ENCODE measurements at places on chromosomes 16 and 17.

DNA sequence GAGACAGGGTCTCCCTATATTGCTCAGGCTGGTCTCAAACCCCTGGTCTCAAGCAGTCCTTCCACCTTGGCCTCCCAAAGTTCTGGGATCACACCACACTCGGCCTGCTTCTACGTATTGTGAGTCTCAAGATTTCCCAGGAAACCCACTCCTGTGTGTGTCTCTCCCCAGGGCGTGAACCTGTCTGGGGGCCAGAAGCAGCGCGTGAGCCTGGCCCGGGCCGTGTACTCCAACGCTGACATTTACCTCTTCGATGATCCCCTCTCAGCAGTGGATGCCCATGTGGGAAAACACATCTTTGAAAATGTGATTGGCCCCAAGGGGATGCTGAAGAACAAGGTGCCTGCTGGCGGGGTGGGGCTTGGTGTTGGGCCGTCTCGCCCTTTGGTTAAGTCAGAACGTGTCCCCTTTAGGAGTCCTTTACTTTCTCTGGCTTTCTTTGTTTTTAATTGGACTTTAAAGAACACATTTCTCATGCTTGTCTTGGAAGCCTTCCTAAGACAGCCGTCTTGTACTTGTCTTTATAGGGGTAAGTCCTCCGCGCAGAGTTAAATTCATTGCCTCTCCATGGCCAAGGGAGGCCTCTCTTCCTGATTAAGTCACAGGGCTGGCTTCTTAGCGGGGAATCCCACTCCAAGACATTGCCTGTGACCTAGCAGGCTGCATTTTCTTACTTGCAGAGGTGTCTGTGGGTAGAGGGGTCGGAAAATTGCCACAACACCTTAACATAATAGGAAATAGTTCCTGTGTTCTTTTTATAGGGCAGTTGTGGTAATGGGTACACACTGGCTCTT lies 136.4 kb downstream of the ABCC6 start:
- DNase-seq = no peak

- no peak for DNase-seq
Measured at GRCh38 chr17:39607057-39607850, 466 bp downstream of the NEUROD2 start.

GRCh38 chr17:1074886-1075605 lies 78.1 kb downstream of the TIMM22 start:
- DNase-seq = no peak

- DNase-seq = no peak
Measured at GRCh38 chr17:77496401-77496801, 355.6 kb downstream of the SEC14L1 start.

- no peak for DNase-seq
Measured at GRCh38 chr16:4888428-4889135, 41.3 kb downstream of the UBN1 start.

DNA sequence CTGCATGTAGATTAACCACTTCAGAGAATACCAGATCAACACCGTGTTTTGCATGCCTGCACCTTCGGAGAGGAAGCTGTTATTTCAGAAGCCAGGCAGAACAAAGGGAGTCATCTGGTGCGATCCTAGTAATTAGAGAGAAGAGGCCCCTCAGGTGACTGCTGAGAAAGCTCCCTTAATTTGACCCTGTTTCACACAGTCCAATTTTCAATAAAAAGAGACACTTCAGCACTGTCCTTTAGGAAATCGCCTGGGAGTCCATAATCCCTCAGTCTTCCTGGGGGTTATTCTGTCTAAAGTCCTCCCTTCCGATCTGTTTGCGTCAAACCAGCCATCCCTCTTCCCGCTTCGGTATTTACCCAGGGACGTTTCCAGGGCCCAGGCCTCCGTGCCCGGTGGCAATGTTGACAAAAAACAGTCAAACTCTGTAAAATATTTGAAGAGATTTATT lies 23.4 kb upstream of the TNRC6C start:
- DNase-seq = no peak

- DNase-seq = no peak
Measured at GRCh38 chr16:68713361-68713760, 23.7 kb upstream of the CDH1 start.

DNA sequence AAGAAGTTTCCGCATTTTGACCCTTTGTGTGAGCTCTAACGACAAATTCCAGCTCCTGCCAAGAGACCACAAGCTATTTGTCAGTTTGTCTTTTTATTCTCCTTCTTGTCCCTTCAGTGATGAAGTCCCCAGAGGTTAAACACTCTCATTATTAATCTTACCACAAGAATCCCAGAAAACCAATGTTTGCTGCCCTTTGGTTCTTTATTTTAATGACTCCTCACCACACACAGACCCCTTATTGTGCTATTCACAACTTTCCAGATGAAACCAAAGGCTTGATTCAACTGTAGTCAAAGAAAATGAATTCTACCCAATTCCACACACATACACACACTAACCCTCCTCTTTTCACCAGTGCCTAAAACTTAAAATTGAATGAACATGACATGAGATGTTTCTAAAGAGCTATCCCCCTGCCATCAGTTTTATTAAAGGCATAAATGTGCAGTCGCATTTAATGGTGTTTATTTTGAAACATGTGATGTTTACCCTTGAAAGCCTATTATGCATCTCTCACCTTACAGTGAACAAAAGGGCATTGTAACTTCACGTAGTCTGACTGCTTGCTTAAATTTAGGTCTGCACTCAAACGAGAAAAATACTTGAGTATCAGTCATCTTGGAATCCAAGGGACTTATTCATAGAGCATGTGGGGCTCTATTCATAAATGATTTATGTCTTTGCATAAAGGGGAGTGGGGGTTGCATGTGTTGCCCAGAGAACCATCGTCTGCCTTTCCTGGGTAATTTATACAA lies 44.1 kb downstream of the PCTP start:
- no peak for DNase-seq

DNA sequence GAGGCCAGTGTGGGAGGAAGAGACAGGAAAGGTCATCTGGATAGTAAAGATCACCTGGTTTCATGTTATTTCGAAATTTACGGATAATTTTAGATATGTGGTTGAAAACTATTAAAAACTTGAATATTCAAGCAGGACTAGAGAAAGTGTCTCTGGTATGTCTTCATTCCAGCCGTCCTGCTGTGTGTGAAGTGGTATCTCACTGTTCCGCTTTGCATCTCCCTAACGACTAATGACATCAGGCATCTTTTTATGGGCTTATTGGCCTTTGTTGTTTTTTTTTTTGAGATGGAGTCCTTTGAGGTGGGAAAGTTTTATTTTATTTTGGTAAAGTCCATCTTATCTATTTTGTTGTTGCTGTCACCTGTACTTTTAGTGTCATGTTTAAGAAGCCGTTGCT lies 214.4 kb upstream of the CHMP6 start:
- no peak for DNase-seq

DNA sequence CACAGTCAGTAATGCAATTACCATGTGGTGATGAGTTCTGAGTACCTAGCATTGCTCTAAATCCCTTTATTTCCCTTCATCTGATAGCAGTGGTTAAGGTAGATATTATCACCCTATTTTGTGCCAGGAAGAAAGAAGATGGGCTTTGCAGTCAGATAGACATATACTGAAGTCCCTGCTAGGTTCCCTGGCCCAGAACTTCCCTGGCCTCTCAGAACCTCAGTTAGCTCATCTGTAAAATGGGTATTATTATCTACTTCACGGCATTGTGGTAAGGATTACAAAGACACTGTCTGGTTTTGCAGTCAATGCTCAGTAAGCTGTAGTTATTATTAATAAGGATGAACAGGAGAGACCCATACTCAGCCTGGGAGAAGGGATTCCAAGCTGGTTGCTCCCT lies 4.6 kb upstream of the CRYBA1 start:
- DNase-seq = no peak

GRCh38 chr16:3101018-3101840 lies 2.1 kb upstream of the ZSCAN10 start:
- no peak for DNase-seq

DNA sequence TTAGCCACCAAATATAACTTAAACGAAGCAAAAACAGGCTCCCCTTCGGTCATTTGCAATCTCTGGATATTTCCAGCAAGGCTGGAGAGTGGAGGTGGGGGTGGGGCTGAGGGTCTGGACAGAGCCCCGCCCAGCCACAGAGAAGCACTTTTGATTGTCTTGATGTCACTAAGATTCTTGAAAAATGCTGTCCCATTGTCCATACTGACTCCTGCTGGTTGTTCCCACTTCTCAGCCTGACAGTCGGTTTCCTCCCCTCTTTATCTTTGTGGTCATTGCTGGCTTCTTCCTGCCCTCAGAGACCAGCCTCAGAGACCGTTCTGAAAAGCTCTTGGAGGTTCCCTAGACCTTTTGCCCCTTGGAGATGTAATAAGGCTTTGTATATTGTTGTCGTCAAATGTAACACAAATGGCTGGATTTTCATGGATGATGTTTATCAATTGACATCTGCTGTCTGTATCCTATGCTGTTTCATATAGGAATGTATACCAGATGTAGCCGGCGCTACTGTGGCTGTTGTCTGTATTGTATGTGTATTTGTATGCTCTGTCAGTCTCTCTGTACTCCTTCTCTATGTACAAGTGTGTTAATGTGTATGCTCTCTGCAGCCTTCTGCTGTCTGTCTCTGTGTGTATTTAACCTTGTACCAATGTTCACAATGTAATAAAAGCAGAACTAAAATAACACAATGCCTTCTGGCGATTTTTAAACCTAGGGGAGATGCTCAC lies 94.8 kb upstream of the DNAH9 start:
- no peak for DNase-seq

- no peak for DNase-seq
Measured at GRCh38 chr16:25689137-25689836, 2.5 kb upstream of the HS3ST4 start.

GRCh38 chr16:47956916-47957315 lies 198.9 kb downstream of the ABCC12 start:
- DNase-seq = no peak

GRCh38 chr17:4766723-4767122 lies 5.0 kb upstream of the TM4SF5 start:
- DNase-seq = no peak

GRCh38 chr17:57585341-57586195 lies 159.5 kb downstream of the CCDC182 start:
- no peak for DNase-seq

- no peak for DNase-seq
Measured at GRCh38 chr17:393806-394717, 41.5 kb upstream of the RPH3AL start.

DNA sequence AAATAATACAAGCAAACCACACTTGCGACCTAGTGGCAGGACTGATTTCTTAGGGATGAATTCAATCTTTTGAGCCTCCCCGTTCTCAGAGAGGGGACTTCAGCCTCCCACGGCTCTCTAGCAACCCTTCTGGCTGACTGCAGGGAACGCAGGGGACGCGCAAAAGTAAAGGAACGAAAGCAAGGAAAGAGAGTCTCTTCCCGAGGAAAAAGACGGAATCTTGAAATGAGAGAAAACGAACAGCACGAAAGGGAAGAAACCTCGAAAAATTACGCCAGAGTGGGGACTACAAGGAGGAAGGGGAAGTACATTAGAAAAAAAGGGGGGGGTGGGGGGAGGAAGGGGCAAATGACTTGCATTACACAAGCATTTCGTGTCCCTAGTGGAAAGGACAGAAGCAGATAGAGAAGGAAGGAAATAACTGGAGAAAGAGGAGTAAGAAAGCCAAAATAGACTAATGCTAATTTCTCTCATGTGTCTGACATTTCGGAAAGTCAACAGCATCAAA lies 1.2 kb downstream of the GRB2 start:
- no peak for DNase-seq

DNA sequence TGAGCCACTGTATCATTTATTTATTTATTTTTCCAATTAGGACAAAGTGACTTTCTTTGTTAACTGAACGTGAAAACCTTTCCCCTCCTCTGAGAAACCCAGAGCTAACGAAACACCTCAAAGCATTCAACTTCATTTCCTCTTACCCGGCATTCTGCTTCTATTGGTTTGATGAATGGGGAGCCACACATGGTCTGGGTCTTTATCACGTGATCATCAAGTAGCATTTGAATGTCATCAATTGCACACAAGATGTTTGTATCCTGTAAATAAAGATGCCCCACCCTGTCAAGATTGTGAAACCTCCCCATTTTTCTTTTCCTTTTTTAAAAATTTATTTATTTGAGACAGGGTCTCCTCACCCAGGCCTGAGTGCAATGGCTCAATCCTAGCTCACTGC lies 80.1 kb downstream of the DNAH3 start:
- no peak for DNase-seq

DNA sequence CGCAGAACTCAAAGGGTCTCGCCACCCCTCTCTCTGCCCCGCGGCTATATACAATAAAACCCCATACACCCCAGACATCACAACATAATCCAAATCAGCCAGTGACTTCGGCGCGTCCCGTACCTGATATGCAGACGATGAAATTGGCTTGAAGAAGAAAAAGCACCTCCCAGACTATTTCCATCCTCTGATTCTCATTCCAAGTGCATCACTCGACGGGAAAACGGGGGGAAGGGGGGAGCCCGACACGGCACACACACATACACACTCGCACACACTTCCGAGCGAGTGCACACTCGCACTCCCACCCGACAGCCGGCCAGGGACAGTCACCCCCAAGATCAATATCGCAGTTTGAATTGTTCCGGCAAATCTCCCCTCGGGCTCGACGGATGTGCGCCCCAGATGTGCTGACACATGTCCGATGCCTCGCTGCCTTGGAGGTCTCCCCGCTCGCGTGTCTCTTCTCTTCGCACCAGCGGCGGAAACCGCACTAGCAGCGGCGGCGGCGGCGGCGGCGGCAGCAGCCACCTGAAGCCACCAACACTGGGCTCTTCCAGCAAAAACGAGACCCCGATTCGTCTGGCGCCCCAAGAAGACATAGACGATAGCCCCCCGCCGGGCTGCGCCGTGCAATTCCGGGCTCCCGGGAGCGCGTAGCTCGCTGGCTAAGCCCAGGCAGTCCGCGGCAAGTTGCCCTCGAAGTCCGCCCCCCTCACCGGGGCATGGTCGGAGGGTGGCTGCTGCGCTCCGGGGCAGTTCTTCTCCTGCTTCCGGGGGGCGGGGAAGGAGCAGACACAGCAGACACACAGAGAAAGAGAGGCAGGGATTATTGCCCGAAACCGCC lies 688 bp downstream of the CA10 start:
- DNase-seq = no peak

DNA sequence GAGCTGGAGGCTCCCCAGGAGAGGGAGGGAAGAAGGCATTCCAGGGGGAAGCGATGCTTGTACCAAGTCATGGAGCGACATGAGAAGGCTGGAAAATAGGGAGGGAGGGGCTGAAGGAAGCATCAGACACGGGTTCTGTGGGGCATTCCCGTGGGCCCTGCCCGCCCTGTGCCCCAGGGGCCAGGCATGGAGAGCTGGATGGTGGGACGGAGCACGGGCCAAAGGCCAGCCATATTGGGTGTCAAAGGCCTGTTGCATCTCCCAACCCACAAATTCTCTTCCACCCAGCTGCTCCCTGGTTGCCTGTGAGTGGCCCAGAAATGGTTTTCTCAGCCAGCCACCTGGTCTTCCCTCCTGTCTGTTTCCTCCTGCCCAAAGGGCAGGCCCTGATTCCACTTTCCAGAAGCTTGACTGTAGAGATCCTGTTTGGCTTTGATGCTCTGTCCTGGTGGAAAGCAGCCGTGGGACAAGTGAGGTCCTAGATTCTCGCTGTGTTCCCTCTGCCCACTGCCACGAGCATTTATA lies 3.2 kb downstream of the CDR2L start:
- DNase-seq = no peak

- no peak for DNase-seq
Measured at GRCh38 chr16:54175552-54176375, 110.8 kb downstream of the IRX3 start.
